ENCODE measurements at places on chromosomes 7 and 10.

DNA sequence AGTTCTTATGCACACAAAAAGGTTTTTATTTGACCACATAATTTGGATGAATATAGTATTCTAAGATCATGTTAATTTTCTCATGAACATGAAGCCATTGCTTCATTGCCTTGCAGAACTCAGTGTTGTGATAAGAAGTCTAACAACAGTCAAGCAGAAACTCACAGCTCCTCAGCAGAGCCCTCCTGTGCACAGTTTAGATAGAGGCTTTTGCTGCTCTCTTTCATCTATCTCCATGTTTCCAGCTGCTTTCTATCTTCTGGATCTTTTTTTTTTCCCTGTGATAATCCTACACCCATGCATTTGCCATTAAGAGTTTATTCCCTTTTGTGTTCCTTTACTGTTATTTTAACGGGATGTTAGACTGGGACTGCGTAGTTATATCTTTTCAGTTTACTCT is 557.7 kb upstream of the LRRTM3 start:
- no peak for DNase-seq

DNA sequence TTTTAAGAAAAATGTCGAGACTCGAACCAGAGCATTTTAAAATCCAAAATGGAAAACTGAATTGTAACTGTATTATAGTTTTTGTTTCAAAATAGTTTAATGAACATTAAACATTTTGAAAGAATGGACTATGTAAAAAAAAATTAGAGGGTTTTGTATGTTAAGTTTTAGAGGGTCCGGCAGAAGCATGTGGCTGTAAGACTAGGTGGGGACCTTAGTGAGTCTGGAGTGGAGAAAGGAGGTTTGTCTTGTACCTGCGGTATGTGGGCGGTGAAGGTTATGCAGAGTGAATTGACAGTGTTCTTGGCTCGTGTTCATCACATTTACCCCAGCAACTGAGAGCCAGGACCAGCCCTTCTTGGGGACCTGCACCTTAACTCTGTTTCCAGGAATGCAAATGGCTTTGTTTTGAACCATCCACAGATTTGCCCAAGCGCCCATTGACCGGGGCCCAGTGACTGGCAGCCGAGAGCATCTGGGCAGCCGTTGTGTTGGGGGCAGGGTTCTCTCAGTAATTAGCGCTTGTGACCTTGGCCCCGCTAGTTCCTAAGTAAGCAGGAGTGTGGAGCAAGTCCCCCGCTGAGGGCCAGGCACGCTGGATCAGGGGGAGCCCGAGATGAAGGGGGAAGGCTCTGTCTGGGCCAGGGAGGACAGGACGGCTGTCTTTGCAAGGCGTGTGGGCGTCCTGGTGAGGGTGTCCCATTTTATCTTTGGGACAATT is 1.4 kb upstream of the KLF6 start:
- DNase-seq = no peak

GRCh38 chr10:119736220-119736619 is 10.4 kb downstream of the INPP5F start:
- DNase-seq = no peak

GRCh38 chr7:134901389-134902020 is 84.8 kb upstream of the AGBL3 start:
- DNase-seq = no peak

DNA sequence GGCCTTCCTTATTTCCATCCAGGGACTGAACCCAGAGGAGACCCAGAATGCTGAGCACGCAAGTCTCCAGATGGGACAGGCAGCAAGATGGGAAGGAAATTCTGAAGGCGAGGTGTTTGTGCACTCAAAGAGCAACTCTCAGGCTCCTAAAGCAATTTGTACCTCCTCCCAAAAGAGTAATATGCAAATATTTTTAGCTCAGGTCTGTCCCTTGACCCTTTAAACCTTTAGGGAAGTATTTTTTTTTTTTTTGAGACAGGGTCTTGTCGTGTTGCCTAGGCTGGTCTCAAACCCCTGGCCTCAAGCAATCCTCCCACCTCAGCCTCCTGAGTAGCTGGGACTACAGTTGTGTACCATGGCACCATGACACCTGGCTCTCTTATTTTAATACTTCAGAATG is 8.4 kb downstream of the RP9 start:
- DNase-seq = no peak

GRCh38 chr7:107957436-107957835 is 45.5 kb downstream of the LAMB1 start:
- DNase-seq = no peak

DNA sequence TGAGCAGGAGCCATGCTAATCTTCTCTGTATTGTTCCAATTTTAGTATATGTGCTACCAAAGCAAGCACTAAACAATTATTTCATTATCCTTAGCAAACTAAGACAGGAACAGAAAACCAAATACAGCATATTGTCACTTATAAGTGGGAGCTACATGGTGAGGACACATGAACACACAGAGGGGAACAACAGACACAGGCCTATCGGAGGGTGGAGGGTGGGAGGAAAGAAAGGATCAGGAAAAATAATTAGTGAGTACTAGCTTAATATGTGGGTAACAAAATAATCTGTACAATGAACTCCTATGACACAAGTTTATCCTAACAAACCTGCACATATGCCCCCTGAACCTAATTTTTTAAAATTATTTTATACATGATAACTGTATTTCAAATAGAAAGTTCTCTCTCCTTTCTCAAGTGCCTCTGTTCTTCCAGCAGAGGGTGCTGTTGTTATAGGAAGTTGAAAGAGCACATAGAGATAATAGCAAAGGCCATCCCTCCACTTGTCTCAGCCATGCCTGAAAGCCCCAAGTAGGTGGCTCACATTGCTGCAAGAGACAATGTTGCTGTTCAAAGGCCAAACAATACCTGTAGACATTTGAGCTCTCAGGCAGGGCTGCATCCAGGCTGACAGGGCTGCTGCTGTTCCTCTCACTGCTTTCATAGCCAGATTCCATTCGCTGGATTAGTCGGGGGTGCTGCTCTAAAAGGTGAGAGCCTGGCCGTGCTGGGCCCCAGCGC is 33.4 kb upstream of the PPP3CB start:
- DNase-seq = peak; percentile 32

GRCh38 chr7:43071604-43072003 is 40.8 kb upstream of the HECW1 start:
- no peak for DNase-seq

DNA sequence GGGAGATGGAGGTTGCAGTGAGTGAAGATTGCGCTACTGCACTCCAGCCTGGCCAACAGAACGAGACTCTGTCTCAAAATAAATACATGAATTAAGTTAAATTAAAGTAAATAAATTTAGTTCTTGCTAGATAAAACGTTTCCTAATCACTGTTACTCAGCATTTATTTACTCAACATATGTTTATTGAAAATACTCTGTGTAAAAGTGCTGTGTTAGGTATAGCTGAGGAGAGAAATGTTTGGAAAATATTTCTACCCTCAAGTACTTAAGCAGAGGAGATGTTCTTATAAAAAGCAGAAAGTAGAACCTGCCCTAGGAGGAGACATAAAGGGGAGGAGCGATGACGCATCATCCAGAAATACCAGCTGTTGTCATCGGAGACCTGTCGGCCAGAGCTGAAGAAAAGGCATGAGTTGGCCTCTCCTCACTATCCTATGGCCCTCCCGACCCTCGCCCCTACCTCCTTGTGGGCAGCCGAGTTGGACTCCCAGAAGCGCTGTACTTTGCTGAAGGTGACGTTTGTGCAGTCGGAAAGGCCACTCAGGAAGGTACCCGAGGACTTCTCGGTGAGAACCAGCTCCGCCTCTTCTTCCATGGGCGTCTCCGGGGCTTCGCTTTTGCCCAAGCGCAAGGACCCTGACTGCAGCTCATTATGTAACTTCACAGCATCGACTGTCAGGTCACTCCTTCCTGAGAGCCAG is 1.1 kb downstream of the RRP12 start:
- DNase-seq = peak; percentile 32

DNA sequence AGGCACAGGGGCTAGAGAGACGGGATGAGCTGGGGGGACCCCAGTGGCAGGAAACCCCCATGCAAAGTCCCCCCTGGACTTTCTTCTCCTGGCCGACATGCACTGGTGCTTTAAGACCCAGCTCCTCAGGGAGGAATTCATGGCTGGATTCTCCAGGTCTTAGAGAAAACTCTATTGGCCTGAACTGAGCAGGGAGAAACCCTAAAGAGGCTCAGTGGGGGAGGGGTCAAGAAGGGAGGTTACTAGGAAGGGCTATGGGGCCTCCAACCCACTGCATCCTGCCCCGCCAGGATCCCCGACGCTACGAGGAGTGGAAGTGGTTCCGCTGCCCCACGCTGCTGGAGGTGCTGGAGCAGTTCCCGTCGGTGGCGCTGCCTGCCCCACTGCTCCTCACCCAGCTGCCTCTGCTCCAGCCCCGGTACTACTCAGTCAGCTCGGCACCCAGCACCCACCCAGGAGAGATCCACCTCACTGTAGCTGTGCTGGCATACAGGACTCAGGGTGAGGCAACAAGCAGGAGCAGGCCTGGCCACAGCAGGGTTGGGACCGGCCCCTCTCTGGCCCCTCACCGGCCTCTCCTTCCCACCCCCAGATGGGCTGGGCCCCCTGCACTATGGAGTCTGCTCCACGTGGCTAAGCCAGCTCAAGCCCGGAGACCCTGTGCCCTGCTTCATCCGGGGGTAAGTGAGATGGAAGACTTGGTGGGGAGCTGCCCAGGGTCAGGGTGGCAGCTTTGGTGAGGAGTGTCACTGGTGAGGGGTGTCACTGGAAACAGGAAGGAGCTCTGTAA is 13.8 kb downstream of the ATG9B start:
- no peak for DNase-seq

DNA sequence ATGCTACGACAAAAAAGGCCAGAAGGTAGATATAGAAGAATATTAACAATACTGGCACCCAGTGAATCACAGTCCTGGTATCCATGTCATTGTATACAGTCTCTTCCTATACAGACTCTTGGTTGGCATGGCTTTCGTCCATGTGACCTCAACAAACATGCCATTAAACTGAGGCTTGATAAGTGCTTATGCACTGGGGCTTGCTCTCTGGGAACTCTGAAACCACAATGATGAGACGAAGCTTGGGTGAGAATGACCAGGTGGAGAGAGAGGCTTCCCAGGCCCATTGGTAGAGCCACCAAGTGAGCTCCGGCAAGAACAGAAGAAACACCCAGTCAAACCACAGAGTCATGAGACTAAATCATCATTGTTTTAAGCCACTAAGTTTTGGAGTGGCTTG is 33.2 kb downstream of the PNPLA8 start:
- no peak for DNase-seq

DNA sequence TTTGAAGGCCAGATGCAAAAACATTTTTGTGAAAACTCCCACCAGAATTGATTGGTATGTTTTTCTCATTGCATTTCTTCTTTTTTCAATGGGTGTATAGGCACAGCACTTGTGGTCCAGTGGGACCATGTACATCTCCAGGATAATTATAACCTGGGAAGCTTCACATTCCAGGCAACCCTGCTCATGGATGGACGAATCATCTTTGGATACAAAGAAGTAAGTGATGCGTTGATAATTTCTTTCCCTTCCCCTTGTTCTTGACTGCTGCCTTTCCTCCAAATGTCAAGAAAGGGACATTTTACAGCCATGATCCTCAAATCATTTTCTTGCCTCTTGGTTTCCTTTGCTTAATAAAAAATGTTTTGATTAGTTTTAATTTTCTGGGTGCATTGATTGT is 331.5 kb downstream of the PLXDC2 start:
- DNase-seq = no peak

DNA sequence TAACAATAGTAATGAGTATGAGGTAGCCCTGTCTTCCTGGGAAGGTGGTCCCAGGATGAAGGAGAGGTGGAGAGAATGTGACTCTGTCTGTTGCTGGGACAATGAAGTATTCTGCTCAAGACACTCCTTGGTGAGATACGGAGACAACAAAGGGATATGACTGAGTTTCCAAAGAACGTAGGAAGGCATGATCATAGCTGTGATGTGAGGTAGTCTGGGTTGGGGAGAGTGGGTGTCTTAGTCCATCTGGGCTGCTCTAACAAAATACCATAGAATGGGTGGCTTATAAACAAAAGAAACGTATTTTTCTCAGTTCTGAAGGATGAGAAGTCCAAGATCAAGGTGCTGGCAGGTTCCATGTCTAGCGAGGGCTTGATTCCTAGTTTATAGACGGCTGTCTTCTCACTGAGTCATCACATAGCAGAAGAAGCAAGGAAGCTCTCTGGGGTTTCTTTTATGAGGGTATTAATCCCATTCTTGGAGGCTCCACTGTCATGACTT is 84.9 kb upstream of the RHOBTB1 start:
- no peak for DNase-seq

DNA sequence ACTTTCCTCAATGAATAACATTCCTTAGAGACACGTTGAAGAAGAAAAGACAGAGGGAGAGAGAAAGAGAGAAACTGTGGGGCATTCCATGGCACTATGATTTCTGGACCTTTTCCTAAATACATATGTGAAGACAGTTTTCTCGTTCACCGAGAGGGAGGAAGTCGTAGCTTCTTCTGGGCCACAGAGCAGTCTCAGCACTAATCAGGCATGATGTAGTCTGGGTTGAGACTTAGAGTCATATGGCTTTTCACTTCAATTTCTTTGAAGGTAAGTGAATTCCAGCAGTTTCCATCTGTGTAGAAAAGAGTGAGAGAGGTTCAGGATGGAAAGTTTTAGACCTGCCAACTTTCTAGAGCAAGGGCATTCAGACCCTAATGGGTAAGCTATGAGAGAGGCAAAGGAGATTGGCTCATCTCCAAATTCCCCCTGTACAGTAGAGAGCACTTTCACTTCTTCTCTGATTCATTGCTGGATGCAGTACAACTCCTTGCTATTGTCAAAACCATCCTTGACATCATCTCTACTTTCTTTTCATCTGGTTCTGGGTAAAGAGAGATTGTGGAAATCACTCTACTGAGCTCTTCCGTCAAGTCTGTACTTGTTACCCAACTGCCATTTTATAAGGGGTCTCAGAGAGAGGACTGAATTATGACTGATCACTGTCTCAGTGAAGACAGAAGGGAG is 31.5 kb upstream of the OR9A4 start:
- DNase-seq = peak; percentile 29

- DNase-seq = no peak
Observed at GRCh38 chr10:131847241-131847783, 53.5 kb upstream of the PPP2R2D start.

DNA sequence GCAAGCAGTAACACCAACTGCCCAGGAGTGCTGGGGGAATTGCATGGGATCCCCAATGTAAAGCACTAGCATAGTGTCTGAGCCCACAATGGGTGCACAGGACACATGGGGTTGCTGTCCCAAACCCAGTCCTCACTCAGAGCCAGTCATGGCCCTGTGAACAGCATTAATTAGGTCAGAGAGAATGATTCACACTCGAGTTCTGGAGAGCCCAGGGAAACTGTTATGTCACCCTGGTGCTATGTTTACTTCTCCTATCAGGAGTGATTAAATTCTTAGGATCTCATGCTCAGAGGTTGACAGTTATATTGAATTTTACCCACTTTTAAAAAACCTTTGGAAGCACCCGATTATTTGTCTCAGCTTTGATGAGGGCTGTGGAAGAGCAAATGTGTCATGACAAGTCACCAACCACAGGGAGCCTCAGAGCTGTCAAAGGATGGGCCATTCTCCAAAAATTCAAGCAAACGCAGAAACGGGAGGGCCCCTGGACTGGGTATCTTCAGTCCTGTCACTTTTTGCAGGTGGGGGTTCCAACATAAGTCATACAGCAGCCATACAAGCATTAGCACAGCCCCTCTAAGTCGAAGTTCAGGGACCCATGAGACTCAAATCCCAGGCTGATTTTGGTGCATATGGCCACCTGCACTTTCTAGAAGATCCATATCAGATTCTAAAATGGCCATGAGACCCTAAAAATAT is 1.3 kb upstream of the RASSF4 start:
- no peak for DNase-seq
